Stimulated activated CD4-positive, alpha-beta T cell treated with anti-CD3 and anti-CD28 coated beads, Interleukin-1b, Interleukin-23, amount 100 ng/mL, for 1 hour (primary cell): ENCODE measurements at places on chromosomes 7 and 10.

DNA sequence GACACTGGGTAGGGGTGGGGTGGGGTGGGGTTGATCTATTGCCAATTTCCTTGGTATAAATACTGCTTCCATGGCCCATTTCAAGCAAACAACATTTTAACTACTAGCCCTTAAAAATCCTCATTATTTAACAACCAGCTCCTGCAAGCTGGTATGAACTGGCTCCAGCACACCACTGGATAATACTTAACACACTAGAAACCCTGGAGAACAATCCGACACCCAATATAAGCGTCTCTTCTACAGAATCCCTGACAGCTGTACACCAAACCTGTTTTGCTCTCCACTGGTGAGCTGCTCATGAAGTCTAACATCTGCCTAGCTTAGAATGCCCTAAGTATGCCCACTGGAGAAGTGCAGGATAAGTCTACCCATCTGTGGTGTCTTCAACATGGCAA lies 116.8 kb downstream of the HIPK2 start:
- no peak for DNase-seq

DNA sequence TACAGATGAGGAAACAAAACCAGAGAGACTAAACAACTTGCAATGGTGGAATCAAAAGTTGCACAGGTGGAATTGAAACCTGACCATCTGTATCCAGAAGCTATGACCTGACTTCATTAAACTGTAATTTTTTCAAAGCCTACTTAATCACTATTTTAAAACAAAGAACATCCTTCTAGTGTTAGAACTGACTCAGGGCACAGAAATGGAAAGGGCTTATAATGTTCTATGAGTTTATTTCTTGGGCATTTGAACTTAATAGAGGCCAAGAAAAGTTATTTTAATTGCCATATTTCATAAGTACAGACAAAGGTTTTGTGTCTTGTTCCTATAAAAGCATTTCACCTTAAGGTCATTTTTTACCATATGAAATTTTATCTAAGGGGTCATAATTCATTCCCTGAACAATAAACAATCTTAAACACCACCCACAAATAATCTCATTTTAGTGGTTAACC lies 8.8 kb downstream of the ITGB1 start:
- no peak for DNase-seq

- DNase-seq, result no peak
Measured at GRCh38 chr7:69374044-69374425, 224.2 kb upstream of the AUTS2 start.

DNA sequence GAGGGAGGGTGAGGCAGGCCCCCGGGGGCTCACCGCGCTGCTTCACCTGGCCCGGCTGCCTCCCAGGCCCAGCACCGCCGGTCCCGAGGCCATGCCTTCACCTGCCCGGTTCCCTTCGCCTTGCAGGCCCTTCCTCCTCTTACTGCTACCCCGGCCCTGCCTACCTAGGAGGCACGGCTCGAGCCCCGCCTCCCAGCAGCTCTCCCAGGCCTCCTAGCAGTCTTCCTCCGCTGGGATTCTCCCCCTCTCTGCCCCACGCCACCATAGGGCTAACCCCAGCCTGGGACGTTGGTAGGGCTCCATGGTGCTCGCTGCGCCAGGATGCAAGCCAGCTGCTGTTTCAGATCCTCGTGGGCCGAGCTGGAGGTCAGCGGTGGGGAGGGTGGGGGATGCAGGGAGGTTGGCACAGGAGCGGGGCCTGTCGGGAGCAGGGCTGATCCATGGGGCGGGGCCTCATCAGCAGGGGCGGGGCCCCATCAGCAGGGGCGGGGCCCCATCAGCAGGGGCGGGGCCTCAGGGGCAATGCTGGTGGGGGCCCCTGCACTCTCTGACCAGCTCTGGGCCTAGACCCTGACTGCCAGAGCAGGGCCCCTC lies 63.3 kb downstream of the RASGEF1A start:
- DNase-seq, result no peak

DNA sequence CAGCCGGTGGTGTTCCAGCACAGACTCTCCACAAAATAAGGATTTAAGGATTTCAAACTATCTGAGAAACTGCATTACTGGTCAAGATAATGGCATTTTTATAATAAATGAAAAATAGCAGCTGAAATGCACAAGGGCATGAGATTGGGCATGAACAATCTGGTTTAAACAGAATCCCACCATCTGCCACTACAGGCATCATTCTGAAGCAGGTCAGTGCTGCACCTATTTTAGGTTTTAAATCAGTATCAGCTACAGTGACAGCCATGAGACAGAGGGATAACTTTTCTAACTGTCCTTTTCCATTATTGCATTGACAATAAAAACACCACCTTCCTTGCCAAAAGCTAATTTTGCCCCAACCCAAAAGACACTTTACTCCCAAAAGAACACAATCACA lies 186.8 kb downstream of the ETV1 start:
- no peak for DNase-seq

GRCh38 chr7:101900103-101900502 lies 82.7 kb downstream of the CUX1 start:
- no peak for DNase-seq

DNA sequence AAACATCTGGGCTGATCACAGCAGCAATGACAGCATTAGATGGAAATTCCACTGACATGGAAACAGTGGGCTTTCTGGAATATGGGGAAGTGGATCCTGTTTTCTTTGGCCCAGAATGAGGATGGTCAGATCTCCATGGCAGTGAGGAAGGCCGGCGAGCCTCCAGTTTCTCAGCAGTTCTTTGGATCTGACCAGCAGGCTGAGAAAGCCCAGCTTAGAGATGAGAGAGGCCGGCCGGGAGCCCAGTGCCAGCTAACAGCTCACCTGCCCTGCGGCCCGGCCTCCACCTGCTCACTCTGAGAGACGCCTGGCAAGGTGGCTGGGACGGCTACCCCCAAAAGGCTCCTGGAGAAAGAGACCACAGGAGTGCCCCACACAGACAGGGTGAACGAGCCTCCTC lies 24.2 kb downstream of the GPER1 start:
- no peak for DNase-seq

DNA sequence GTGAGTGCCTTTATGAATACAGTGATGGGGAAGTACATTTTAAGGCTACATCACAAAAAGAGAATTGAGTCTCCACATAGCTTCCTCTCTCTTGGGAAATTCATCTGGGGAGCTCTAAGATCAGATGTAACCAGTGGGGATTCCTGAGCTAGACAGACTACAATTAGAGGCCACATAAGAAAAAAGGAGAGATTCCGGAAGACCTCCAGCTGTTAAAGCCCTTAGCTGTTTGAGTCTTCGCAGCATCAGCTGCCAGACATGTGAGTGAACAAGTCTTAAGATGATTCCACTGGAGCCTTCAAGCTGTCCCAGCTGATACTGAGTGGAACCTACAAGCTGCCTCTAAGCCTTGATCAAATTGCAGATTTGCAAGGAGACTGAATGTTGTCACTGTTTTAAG lies 448.5 kb downstream of the NXPH1 start:
- DNase-seq, result no peak
